ENCODE measurements at places on chromosomes 2 and 18.

DNA sequence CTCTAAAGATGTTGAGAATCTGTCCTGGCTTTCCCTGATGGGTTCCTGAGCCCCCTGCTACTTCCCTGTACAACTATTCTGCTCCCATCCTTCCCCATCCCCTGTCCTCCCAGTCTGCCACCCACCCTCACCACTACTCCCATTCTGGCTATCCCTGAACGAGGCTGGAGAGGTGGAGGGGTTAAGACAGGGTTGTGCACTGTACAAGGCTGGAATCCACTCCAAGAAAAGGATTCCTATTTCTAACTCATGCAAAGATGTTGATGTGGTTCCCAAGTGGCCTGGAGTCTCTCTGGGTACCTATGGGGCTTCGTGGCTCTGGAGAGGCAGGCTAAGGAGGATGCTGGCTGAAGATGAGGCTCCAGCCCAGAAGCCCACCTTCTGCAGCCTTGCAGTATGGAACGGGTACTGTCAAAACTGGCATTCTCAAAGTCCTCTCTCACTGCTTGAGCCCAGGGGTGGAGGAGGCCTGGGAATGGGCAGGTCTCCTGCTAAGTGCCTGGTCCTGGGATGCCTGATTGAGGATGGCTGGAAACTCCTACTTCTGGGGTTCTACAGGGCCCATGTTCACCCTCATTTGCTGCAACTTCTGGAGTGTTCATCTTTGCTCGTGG, 1.3 kb upstream of the FEV start:
- no peak for DNase-seq

- no peak for DNase-seq
These were observed 44.0 kb upstream of the CD28 start for GRCh38 chr2:203662487-203662886.

DNA sequence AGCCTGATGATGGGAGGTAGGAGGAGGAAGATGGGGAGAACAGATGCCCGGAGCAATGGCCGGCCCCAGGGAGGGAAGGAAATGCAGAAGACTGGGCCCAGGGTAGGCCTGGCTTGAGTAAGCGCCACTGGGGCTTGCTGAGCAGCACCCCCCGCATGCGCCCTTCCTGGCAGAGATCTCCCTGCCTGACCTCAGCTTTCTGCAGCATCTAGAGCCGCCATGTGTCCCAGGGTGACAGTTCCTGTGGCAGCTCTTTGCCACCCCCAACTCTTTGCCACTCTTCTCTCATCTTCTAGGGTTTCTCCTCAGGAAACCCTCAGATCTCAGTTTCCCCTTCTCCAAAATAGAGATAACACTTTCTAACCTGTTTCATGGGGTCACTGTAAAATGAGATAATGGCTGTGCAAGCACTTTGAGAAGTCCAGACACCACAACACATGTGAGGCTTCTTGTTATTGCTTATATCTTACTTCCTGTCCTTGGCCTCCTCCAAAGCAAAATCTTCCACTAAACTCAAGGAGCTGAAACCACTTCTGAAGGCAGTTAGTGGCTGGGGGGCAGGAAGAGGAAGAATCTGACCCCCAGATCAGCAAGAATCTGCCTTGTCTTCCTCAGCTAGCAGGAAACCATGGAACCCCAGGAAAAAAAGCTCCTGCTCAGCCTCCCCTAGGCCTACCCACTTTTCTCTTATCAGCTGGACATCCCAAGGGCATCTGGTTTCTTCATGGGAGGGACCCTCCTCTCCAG, 64.9 kb downstream of the EPAS1 start:
- DNase-seq: no peak

DNA sequence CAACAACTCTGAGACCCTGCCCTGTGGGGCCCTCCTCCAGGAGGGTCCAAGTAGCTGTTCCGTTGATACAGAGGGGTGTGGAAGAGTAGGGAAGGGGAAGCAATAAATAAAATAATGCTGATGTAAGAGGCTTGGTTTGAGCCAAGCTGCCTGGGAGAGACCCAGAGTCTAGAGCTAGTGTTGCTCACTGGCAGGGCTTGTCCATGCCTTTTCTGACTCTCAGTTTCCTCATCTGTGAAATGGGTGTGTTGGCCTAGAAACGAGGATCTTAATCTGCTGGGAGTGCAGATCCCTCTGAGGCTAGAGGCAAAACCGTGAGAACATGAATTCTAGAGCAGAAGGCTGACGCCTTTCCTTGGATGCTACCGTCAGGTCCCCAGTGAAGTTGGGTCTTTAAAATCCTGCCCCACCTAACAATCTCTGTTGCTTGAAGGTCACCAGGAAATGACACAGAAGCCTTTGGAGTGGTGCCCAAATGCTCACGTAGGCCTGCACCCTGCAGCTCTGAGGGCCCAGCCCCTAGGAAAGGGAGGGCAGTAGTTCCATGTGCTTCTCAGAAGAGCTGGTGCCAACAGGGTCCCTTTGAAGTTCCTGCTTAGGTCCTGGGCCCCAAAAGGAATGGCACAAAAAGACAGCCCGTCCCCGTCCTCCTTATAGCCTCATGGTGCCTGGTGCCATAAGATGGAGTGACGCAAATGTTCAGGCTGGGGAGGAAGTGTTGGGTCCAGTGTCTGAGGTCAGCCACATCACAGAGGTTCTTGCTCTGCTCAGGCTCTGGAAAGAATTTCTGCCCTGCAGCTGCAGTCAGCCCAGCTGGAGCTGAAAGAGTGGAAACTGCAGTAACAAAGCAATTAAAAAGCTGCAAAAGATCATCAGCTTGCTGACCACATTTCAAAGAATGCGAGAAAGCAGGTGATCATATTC, 73.2 kb upstream of the SMAD2 start:
- DNase-seq: no peak

GRCh38 chr18:44774191-44774590, 93.5 kb downstream of the SETBP1 start:
- DNase-seq: no peak

DNA sequence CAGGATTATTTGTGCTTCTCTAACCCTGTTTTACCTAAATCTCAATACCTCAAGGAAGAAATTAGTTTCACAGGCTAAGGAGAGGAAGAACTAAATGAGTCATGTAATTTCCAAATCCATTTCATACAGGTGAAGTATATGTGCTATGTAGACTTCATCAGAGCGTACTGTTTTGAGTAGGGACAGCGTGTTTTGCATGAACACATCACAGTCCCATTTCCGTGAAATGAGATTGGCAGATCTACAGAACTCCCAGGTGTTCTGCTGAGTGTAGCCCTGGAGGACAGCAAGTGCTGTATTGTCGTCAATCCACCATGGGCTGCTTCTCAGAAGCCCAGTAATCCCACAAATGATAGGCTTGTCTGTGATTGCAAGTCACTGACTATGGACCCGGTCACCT, 97.7 kb downstream of the XRCC5 start:
- DNase-seq: no peak

- DNase-seq: no peak
These were observed 17.8 kb downstream of the CRIM1 start for GRCh38 chr2:36373149-36373926.
